ENCODE measurements at places on chromosomes 7 and 10.

DNA sequence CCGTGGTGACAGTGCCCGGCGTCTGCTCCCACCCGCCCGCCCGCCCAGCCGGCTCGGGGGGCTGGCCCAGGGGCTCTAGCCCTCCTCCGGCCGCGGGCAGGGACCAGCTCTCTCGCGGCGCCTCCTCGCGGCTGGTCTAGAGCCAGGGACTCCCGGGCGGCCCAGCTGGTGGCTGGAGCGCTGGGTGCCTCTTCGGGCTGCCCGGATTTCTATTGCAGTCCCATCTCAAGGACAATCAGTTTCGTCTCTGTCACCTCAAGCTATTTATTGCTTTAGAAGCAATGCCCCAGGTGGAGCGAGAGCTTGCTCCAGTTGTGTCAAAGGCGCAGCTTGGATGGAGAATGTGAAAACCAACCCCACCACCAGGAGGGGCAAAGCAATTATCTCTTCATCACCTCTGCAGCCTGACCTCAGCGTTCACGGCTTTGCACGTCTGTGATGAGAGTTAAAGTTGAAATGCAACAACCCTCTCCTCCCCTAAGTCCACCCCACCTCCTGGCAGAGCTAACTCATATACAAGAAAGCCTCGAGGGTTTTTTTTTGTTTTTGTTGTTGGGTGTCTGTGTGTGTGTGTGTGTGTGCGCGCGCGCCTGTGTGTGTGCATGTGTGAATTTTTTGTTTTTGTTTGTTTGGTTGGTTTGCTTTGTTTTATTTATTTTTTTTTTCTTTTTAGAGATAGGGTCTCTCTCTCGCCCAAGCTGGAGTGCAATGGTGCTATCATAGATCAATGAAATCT lies at the start of gene ITGA8:
Gene ITGA8, minus strand, starts transcription at position 24 of the 736 bp plus-strand sequence. CDS start 151 bp downstream, outside the sequence.
- no peak for DNase-seq

GRCh38 chr7:49295146-49295545 lies 370.8 kb downstream of the CDC14C start:
- DNase-seq, result no peak

DNA sequence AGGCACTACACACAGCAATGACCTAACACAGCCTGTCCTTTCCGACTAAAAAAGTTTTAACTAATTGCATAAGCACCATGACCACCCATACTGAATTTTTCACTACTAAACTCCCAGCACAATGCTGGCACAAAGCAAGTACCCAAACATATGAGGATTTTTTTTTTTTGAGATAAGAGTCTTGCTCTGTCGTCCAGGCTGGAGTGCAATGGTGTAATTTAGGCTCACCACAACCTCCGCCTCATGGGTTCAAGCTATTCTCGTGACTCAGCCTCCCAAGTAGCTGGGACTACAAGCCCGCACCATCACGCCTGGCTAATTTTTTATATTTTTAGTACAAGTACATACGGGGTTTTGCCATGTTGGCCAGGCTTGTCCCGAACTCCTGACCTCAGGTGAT lies 5.1 kb downstream of the UBE2H start:
- DNase-seq, result no peak

- DNase-seq, result no peak
These were observed 846 bp downstream of the MRLN start for GRCh38 chr10:59752278-59752940.
